HEK293T (cell line): ENCODE measurements at places on chromosomes 6 and 20.

DNA sequence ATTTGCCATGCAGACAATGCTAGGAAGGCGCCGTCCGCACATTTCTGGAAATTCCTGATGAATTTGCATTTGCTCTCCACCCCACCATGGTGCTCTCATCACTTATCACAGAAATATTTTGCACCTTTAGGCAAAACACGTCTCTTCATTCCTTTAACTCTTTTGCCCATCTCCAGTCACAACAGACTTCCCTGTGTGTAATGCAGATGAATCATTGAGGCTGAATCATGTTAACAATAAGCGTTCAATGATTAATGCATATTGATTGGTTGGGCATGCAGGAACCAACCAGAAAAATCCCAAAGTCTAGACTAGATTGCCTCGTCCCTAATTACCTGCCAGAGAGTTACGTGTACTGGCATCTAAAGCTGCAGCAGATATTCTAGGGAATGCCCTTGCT, 80.0 kb upstream of the ATXN1 start:
- no peak for DNase-seq

GRCh38 chr6:24740861-24741260, 21.9 kb upstream of the C6orf62 start:
- no peak for DNase-seq

- DNase-seq, result no peak
Measured at GRCh38 chr6:158789115-158789917, 29.9 kb downstream of the EZR start.

DNA sequence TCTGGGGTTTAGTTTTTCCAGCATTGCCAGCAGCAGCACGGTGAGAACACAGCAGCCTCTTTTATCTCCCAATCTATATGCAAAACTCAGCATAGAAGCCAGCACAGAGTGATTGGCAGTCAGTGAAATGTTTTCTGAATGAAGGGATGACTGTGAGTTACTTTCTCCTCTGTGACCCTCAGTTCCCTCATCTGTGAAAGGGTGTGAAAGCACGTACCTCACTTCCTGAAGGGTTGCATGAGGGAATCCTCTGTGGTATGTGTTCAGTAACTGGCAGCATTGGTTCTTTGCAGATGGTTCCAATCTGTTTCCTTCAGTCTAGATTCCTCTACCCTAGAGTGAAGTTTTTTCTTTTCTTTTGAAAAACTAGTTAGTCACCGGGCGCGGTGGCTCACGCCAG, 40.0 kb downstream of the EFCAB8 start:
- no peak for DNase-seq

- no peak for DNase-seq
Measured at GRCh38 chr6:44086931-44087574, 40.2 kb downstream of the MRPL14 start.

DNA sequence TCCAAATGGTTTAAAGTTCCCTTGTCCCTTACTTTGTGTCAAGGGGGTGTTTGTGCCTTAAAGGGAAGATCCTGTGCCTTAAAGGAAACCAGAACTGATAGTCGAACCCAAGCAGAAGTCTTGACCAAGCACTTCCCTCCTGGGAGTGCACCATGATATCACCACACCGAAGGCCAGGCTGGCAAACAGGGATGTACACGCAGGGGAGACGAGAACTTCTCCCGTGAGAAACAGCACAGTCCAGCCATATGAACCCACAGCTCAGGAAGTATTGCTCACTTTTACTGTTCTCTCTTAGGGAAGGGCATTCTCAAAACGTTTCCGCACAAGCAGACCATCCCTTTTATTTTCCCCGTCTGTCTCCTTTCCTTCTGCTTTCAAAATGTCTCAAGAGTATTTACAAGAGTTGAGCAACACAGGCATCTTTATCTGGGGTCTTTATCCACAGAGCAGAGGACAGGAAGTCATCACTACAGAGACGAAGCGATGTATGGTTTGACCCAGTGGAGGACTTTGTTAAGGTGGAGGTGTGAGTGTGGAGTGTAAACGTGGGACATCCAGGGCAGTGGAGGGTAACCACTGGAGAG, 12.8 kb upstream of the SERPINB1 start:
- no peak for DNase-seq

- DNase-seq, result no peak
Measured at GRCh38 chr6:168240160-168240559, 79.4 kb downstream of the DACT2 start.

DNA sequence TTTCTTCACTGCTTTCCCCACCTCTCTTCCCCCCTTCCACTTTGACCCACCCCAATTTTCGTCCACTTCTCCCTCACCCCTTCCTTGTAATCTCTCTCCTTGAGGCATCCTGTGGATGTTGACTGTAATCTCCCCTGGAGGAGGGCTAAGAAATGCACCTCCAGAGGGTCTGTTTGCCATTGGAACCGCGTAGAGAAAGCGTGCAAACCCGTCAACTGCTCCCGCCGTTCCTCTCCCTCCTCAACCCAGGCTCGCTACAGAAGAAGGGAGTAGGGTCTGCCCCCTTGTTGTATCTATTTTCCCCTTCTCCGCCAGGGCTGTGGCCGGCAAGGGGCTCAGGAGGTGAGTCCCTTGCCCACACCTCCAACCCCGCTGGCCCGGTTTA, 502 bp upstream of the HTR1E start:
- no peak for DNase-seq

- DNase-seq, result no peak
Measured at GRCh38 chr20:18678549-18679419, 90.9 kb downstream of the DTD1 start.

DNA sequence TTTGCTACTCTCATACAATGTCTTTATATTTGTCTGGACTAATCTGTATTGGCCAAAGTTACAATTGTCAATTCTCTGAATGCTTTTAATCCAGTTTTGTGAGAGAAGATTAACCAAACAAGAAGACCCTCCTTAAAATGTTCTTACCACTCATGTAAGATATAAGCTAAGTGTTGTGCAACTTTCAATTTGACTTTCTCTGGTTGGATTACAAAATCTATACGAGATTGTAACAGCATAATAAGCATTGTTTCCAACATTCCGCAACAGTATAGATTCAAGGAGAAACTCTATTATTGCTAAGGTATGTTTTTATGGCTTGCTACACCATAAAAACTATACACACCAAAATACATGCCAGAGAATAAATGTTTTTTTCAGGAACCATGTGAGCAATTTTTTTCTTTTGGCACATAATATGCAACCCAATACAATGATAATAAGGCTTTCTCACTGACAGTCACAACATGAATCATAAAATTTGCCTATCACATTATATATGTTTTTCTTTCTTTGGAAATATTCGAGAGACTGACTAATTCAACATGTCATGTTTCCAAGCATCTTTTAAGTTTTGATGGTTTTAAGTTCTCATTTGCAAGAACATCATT, 12.2 kb upstream of the TRPC4AP start:
- DNase-seq, result no peak

- no peak for DNase-seq
Measured at GRCh38 chr6:47047097-47047478, 5.0 kb upstream of the ADGRF1 start.

DNA sequence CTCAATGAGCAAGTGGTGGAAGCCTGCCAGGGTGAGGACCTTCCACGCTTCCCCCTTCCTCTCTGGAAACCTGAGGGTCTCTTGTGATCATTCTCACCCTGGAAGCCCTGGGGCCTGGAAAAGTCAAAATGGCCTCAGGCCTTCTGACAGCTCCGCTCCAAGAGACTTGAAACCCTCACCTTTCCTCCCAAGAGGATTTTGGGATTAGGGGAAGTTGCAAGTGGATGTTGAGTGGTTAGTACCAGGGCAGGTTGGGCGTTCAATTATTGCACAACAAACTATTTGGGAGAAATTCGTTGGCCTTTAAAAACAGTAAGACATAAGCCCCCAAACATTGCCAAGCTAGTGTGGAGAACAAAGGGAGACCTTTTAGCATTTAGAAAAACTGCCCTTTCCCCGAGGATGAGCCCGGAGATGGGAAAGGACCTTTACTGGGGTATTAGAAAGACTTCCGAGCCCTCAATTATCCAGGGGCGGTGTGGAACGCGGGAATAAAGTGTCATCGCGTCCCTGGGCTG, 4.7 kb downstream of the NKX2-2 start:
- DNase-seq, result no peak

DNA sequence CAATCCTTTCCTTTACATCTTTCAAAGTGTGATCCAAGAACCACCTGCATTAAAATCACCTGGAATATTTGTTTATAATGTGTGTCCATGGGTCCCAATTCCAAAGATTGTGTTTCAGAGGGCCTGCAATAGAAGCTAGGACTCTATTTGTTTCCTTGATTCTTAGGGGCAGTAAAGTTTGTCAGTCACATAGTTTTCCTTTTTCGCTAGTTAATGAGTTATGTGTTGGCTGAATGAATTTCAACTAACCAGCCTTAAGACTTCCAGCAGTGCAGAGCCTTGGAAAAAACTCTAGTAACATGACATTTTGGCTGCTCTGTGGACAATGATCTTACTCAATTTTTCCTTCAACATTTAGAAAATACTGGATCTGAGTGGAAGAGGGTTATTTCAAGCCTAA, 11.3 kb downstream of the FAM217A start:
- DNase-seq, result no peak

GRCh38 chr20:62723351-62723750, 14.7 kb downstream of the NTSR1 start:
- no peak for DNase-seq

DNA sequence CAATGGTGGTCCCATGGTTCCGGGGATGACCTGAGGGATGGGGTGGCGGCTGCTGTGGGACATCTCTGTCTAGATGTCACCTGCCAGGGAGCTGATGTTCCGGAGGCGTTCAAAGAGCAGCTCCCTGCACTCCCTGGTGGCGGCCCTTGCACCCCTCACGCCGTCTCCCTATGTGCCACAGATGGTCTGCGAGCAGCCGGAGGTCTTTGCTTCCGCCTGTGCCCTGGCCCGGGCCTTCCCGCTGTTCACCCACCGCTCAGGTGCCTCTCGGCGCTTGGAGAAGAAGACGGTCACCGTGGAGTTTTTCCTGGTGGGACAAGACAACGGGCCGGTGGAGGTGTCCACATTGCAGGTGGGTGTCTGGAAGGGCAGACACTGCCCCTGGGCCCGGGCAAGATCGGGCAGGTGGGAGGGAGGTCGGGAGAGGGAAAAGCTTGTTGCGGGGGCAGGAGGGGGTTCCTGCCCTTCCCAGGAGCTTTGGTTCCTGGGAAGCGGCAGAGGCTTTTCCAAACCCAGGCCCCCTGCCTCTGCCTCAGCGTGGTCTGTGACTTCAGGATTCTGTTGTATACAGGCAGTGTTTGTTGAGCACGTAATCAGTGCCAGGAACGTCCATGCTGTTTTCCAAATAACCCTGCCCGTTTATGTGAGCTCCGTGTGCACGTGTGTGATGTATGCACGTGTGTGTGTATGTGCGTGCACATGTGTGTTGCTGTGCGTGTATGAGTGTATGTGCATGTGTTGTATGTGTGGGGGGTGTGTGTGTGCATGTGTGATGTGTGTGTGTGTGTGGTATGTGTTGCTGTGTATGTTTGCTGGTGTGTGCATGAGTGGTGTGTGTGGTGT, 1.9 kb downstream of the NPEPL1 start:
- no peak for DNase-seq

DNA sequence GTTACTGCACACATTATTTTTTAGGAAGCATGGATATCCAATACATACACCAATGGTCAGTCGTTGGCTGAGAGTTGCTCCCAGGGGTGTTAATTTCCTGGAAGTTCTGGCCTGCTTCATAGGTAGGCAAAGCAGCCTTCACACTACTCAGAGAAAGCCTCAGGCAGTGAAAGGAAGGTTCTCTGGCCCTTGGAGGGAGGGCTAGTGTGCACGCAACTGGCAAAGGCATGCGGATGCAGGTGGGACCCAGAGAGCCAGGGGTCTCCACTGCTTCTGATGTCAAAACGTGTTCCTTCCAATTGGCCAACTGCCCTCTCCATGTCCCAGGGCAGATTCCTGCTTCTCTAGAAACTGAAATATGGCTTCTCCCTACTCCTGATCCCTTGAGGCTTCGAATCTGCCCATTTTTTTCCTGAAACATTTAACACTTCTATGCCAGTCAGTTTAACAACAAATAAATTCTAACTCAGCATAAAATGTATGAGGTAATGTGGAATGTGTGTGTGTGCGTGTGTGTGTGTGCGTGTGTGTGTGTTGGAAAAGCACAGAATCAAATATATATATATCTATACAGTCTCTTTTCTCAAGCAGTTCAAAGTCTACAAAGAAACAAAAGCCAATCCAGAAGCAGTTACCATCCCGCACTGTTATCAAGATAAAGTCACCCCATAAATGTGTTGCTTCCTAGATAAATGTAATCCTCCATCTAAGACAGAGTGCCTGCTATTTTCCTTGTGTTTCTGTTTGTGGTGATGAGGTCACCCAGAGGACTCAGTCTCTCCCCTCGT, 94.0 kb upstream of the HIVEP1 start:
- peak; percentile 26 for DNase-seq

GRCh38 chr6:46781478-46782378, 11.5 kb upstream of the MEP1A start:
- peak; percentile 40 for DNase-seq

- DNase-seq, result no peak
Measured at GRCh38 chr6:129448965-129449364, 261.0 kb downstream of the ARHGAP18 start.

- DNase-seq, result no peak
Measured at GRCh38 chr6:150254770-150255169, 111.9 kb downstream of the PPP1R14C start.

- no peak for DNase-seq
Measured at GRCh38 chr20:610130-611046, at the start of gene TCF15. Gene TCF15 (minus strand): TSS chr20:610309. CDS start chr20:610237, 72 bp downstream.
